ENCODE measurements at places on chromosomes 2 and 18. TPM values are rescaled to one million over a fixed set of nuclear protein-coding genes. Genes with fewer than 3 reads are reported as not detected.

DNA sequence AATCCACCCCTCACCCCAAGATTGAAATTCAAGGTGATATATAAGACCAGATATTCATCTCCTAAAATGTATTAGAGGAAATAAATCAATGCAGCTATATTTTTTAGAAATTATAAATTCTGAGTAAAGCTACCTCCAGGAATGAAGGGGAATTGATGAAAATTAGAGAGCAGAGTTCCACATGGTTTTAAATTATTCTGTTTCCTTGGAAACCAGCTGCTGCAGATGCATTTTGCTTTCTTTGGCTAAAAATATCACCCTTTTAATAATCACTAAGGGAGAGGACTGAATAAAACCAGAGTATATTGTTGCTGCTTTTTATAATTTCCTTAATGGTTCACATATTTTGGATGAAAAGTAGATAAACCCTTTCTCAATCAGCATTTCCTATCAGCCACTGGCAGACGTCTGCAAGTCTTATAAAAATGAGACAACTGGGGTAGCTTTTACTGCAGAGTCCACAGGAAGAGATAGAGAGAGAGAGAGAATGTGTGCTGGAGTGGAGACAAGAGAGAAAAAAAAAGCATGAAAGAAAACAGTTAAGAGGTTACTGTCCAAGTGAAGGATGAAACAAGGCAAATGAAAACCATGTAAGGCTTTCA is 2.0 kb downstream of the CSRNP3 start:
- no peak overlapping the region for H3K4me3 ChIP-seq
- peak overlapping the region; percentile 29 for H3K27ac ChIP-seq
- no peak for DNase-seq

DNA sequence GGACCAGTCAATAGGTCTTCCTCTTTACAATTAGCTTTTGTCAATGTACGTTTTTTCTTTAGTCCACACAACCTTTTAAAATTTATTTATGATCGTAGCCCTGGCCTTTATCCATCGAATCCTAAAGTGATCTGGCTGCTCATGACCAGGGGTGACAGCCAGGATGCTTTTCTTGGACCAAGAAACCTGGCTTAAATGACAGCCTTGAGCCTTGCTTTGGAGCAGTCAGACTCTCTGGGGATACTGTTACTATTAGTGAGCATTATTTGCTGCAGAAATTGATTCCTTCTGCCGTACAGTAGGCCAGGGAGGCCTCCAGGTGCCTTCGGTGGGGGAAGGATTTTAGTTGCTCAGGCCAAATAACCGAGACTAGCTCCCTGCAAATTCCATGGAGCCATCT is 70.2 kb downstream of the AGAP1 start:
- H3K4me1 ChIP-seq, result peaks cover 13% of the 10 kb centered on the region
- H3K27me3 ChIP-seq, result no peaks in the 10 kb centered on the region
- no peak overlapping the region for H3K27ac ChIP-seq
- DNase-seq, result no peak

- H3K27me3 ChIP-seq, result no peaks in the 10 kb centered on the region
- H3K4me1 ChIP-seq, result no peaks in the 10 kb centered on the region
- H3K36me3 ChIP-seq, result no peaks in the 10 kb centered on the region
- no peak for DNase-seq
- H3K4me3 ChIP-seq, result no peak overlapping the region
These were observed 13.7 kb upstream of the TRAF3IP1 start for GRCh38 chr2:238306672-238306998.

DNA sequence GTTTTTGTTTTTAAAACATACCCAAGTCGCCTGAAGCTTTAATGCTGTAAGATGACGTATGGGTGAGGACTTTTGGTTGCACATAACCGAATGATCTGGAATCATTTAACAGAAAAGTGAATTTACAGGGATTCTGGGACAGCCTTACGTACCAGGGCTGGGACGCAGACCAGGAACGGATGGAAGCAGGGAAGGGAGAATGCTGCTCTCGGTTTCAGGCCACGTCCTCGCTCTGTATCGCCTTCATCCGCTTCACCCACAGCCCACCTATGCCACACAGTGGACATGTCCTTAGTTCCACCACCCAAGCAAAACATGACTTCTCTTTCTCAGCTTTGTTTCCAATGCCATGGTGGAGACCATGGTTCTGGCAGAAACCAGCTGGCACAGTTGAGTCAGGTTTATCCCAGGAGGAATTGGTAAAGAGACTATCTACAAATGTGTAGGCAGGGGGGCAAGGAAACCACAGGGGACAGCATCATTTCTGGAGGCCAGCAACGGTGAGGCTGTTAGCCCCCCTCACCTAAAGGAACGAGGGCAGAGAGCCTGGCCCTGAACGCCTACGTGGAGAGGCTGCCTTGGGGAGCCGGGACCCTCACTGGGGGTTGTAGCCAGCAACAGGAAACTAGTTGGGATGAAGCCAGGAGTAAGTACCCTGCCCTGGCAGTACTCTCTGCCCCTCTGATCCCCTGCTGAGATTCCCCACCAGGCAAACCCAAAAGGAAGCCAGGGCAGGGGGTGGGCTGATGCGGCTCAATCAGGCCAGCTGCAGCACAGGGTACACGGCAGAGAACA is 132.5 kb downstream of the NDUFA10 start:
- H3K4me3 ChIP-seq, result no peak overlapping the region
- H3K36me3 ChIP-seq, result no peaks in the 10 kb centered on the region
- no peak overlapping the region for H3K27ac ChIP-seq
- no peak for DNase-seq
- H3K27me3 ChIP-seq, result peaks cover 27% of the 10 kb centered on the region

GRCh38 chr2:225590932-225591331 is 191.4 kb downstream of the NYAP2 start:
- no peaks in the 10 kb centered on the region for H3K4me1 ChIP-seq
- no peaks in the 10 kb centered on the region for H3K27me3 ChIP-seq
- no peak overlapping the region for H3K4me3 ChIP-seq
- DNase-seq, result no peak
- H3K27ac ChIP-seq, result no peak overlapping the region
- H3K36me3 ChIP-seq, result no peaks in the 10 kb centered on the region

GRCh38 chr2:184577056-184577455 is 21.3 kb upstream of the ZNF804A start:
- H3K27me3 ChIP-seq, result no peaks in the 10 kb centered on the region
- no peak overlapping the region for H3K27ac ChIP-seq
- no peak for DNase-seq
- no peak overlapping the region for H3K4me3 ChIP-seq

DNA sequence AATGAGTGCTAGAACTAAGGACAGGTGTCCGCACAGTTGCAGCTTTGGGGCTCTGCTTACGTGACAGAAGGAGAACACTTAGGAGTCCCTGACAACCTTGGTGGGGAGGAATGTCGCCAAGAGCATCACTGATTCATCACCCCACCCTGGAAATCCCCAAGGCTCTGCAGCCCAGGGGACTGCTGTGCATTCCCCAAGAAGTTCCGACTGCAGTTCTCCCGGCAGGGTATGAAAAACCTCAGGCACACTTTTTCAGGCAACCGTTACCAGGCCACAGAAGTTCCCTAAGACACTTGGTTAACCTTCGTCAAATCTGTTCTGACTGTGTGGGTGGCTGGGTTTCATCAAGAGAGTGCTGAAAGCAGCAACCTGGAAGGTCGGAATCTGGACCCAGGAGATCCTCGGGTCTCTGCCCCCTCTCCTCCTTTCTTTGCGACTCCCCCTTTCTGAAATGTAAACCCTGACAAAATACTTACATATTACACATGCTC is 192.1 kb upstream of the CXCR4 start:
- no peak overlapping the region for H3K27ac ChIP-seq
- no peaks in the 10 kb centered on the region for H3K4me1 ChIP-seq
- no peak for DNase-seq
- no peak overlapping the region for H3K4me3 ChIP-seq

- no peaks in the 10 kb centered on the region for H3K4me1 ChIP-seq
- H3K4me3 ChIP-seq, result no peak overlapping the region
- H3K36me3 ChIP-seq, result no peaks in the 10 kb centered on the region
- no peak overlapping the region for H3K27ac ChIP-seq
- H3K27me3 ChIP-seq, result no peaks in the 10 kb centered on the region
These were observed 196.0 kb upstream of the SPHKAP start for GRCh38 chr2:228377533-228377932.

GRCh38 chr2:26702025-26702424 is 9.5 kb downstream of the KCNK3 start:
- H3K4me3 ChIP-seq, result no peak overlapping the region
- no peak for DNase-seq
- peaks cover 4% of the 10 kb centered on the region for H3K4me1 ChIP-seq

DNA sequence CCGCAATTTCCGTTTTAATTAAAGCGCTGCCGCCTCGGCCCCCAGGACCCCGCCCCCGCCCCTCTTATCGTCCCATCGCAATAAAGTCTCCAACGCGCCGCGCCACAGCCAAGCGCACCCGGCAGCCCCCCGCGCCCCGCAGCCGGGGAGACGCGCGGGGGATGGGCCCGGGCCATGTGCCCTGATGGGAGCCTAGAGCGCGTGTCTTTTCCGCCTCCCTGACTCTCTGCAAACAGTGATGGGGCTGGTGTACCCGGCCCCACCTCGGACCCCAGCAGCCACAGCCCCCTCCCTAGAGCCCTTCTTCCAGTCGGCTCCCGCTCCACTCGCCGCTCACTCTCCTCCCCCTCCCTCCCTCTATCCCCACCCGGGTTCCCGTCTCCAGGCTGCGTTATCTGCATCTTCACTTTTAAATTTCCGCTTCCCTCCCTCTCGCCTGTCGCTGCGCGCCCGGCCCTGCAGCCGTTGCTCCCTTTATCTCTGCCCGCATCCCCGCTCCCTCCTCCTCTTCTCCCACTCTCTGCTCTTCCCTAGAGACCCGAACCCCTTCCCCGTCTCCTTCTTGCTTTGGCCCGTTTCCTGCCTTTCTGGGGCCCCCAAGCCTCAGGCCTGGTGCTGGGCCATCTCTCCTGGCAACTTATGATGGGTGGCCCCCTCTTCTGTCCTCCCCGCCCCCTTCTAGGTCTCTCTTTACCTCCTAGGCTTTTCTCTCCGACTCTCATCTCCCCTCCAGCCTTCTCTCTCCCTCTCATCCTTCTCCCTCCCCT is 524 bp upstream of the FEV start:
- H3K4me1 ChIP-seq, result peaks cover 8% of the 10 kb centered on the region
- H3K4me3 ChIP-seq, result no peak overlapping the region
- peaks cover 90% of the 10 kb centered on the region for H3K27me3 ChIP-seq
- H3K36me3 ChIP-seq, result no peaks in the 10 kb centered on the region

DNA sequence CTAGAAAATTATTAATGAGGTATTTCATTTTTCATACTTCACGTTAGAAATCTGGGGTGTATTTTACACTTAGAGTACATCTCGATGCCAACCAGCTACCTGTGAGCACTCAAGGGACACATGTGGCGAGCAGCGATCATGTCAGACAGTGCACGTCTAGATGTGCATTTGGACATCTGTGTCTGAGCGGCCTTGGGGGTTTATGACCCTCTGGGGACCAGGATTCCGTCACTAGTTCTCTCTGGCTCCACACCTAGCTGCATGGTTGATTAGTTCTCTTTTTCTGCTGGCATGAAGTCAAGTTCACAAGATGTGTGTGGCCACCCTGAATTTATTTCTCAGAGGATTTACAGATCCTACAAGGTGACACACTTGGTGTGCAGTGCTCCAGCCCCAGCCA is 192.2 kb downstream of the TSN start:
- H3K36me3 ChIP-seq, result no peaks in the 10 kb centered on the region
- no peak overlapping the region for H3K27ac ChIP-seq
- no peak overlapping the region for H3K4me3 ChIP-seq
- H3K27me3 ChIP-seq, result peaks cover 26% of the 10 kb centered on the region
- no peaks in the 10 kb centered on the region for H3K4me1 ChIP-seq
- DNase-seq, result no peak

GRCh38 chr18:70428439-70428838 is 139.6 kb downstream of the SOCS6 start:
- no peak overlapping the region for H3K27ac ChIP-seq
- no peaks in the 10 kb centered on the region for H3K27me3 ChIP-seq
- H3K36me3 ChIP-seq, result no peaks in the 10 kb centered on the region
- DNase-seq, result no peak
- peaks cover 26% of the 10 kb centered on the region for H3K4me1 ChIP-seq

DNA sequence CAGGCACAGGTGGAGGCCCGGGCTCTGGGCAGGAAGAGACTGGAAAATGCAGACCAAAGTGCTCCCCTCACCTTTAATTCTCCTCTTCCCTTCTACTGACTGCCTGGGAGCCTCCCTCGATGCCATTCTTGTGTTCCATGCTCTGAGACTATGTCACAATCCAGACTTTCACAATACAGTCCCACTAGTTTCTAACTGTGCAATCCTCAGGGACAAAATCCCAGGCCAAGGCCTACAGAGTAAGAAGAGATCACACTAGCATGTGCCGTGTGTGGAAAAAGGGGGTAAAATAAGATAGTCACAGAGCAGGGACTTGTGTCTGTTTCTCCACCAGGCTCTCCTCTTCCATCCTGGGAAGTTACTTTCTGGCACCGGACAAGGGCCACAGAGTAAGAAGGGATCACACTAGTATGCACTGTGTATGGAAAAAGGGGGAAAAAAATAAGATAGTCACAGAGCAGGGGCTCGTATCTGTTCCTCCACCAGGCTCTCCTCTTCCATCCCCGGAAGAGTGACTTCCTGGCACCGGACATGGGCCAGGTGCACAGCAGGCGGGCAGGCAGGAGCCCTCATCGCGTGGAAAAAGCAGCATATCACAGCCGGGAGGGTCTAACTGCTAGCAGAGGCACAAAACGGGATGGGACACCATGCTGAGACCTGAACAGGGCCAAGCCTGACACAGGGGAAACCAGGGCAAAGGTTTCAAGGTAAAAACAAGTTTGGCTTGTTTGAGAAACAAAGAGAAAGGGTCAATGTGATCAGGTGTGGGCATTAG is 9.6 kb downstream of the CYB5A start:
- DNase-seq, result no peak
- H3K4me3 ChIP-seq, result peak overlapping the region; percentile 60
- H3K27ac ChIP-seq, result peak overlapping the region; percentile 96
- no peaks in the 10 kb centered on the region for H3K27me3 ChIP-seq

DNA sequence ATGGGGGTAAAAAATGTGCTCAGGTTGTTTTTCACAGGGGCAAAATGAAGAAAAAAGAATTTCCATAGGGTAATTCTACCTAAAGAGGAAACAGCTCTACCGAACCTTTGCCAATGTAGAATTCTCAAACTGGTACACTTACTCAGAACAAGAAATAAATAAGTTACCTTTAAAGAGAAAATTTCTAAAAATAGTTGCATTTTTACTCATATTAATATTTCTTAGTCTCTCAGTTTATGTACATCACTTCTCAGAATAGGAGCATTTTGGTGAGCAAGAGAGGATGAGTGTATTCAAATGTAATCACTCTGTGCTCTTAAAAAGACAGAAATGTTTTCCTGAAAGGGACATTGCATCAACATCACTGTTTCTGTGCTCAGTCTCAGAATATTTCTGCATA is 574.7 kb upstream of the SLC8A1 start:
- H3K27me3 ChIP-seq, result no peaks in the 10 kb centered on the region
- no peaks in the 10 kb centered on the region for H3K4me1 ChIP-seq
- DNase-seq, result no peak

GRCh38 chr2:71562518-71562917 is 109.2 kb downstream of the DYSF start:
- peak overlapping the region; percentile 24 for H3K27ac ChIP-seq
- no peaks in the 10 kb centered on the region for H3K27me3 ChIP-seq

TUBB8B gene
- total RNA-seq, result 0.93 TPM

FLACC1 gene
- 0.69 TPM for total RNA-seq

AQP12A gene
- not detected for total RNA-seq

GAL3ST2 gene
- total RNA-seq, result 0.51 TPM

LGALSL gene
- 22.6 TPM for total RNA-seq

SIX2 gene
- 4.0 TPM for total RNA-seq

NEURL3 gene
- total RNA-seq, result 0.78 TPM

CFAP65 gene
- 0.67 TPM for total RNA-seq

Measured in progenitor cell of endocrine pancreas (in vitro differentiated cells).